ENCODE measurements at places on chromosomes 16 and 17.

DNA sequence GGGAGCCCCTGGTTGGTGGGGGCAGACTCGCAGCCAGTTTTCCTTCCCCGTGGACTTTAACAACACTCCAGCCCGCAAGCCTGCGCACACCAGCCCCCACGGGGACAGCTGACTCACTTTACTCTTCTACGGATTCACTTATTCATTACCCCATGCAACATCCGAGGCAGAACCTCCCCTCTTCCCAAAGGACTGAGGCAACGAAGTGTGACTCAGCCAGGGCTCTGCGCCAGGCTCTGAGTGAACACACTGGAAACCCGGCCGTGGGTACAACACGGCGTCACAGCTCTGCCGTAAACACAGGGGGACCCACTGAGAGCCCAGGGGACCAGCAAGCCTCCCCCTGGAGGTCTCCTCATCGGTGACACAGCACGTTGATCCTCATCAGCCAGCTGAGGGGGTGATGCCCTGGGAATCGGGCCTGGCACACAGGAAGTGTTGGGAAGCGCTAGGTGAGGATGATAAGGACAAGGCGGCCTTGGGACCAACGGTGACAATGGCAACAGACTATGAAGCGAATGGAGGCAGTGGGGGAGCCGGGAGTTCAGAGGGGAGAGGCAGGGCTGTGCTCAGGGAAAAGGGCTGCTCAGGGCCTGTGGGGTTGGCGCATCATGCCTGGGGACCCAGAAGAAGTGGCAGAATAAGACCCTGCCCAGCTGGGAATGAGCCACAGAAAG lies 14.6 kb downstream of the COTL1 start:
- DNase-seq = no peak

- no peak for DNase-seq
These were observed 67.7 kb downstream of the MSI2 start for GRCh38 chr17:57324060-57324459.

- no peak for DNase-seq
These were observed 38.6 kb upstream of the CACNG4 start for GRCh38 chr17:66925811-66926500.

DNA sequence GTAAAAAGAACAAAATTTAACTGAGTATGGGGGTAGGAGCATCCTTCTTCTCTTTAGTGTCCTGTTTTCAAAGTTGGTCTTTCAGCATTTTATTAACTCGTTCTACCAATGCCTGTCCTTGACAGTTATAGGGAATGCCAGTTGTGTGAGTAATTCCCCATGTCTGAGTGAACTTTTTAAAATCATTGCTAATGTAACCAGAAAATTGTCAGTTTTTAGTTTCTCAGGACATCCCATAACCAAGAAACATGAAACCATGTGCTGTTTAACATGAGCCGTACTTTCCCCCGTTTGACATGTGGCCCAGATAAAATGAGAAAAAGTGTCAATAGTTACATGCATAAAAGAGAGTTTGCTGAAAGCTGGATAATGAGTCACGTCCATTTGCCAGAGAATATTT lies 71.4 kb upstream of the ARL4D start:
- no peak for DNase-seq

GRCh38 chr17:42276609-42277341 lies 584 bp upstream of the STAT5B start:
- DNase-seq = no peak

DNA sequence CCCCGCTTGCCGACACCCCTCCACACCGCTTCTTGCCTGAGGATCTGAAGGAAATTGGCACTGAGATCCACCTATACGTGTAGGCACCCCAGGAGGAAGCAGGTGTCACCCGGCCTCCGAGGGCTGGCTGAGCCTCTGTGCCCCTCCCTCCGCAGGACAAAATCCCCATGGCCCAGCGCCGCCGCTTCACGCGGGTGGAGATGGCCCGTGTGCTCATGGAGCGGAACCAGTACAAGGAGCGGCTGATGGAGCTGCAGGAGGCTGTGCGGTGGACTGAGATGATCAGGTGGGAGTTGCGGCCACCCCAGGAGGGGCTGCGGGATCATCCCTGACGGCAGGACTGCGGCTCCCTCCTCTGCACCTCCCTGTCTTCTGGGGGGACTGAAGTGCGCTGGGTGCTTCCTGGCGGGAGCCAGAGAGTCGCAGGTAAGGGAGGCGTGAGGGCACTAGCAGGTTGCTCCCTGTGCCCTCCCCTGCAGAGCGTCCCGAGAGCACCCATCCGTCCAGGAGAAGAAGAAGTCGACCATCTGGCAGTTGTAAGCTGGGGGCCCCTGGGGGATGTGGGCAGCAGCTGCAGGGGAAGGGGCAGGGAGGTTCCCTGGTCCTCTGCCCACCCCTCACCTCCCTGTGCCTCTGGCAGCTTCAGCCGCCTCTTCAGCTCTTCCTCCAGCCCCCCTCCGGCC lies 9.0 kb downstream of the NME3 start:
- no peak for DNase-seq

GRCh38 chr17:10368561-10368960 lies 4.2 kb downstream of the MYH13 start:
- no peak for DNase-seq

- DNase-seq = no peak
These were observed 14.6 kb downstream of the SLC46A1 start for GRCh38 chr17:28391401-28391800.

GRCh38 chr16:19701091-19701490 lies 16.9 kb downstream of the KNOP1 start:
- no peak for DNase-seq

DNA sequence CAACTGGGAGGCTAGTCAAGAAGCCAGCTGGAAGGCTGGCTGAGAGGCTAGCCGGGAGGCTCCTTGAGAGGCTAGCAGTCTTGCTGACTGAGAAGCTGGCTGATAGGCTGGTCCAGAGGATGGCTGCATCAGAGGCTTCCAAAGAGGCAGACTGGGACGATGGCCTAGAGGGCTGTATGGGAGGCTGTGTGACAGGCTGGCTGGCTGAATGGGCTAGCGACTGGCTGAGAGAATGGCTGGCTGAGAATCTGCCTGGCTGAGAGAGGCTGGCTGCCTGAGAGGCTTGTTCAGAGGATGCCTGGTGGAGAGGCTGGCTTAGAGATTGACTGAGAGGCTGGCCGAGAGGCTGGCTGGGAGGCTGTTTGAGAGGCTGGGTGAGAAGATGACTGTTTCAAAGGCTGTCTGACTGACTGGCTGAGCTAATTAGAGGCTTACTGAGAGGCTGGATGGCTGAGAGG lies 34.8 kb upstream of the ACSM2B start:
- no peak for DNase-seq

- no peak for DNase-seq
These were observed 470 bp upstream of the GGT6 start for GRCh38 chr17:4560837-4561256.

DNA sequence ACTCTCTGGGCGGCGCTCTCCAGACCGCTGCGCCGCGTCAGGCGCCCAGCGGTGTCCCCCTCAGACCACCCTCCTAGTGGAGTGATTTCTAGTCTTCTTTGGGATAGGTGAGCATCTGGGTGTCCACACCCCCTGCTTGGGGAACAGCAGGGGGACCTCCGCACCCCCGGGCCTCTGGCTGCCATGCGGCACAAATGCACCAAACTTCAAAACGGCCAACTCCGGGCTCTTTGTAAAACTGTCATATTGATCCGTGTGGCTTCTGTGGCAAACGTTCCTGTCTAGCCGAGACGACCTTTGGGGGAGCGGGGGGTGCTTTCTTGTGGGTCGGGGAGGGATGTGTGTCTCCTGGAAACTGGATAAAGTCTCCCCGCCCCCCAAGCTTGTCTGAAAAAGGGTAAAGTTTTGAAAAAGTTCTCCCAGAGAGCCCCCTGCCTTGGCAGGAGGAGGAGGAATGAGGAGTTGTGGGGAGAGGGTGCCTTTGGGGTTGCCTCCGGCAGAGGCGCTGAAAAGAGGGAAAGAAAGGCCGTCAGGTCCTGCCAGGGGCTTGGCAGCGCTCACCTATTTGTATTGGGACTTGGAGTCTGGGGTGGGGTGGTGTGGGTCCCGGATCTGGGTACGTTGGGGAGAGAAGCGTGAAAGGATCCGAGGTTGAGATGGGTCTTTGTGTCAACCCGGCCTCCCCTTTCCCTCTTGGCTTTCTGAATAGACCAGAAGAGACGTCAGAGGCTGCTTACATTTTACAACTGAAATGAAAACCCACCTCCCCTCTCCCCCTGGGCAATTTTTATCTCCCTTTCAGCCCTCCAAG lies 2.2 kb upstream of the CHD3 start:
- peak; percentile 22 for DNase-seq

- no peak for DNase-seq
These were observed 17.7 kb upstream of the SLC12A3 start for GRCh38 chr16:56847173-56847910.

GRCh38 chr16:76705892-76706291 lies 428.7 kb downstream of the CNTNAP4 start:
- no peak for DNase-seq

GRCh38 chr17:82775001-82775823 lies 23.3 kb downstream of the TBCD start:
- DNase-seq = no peak

DNA sequence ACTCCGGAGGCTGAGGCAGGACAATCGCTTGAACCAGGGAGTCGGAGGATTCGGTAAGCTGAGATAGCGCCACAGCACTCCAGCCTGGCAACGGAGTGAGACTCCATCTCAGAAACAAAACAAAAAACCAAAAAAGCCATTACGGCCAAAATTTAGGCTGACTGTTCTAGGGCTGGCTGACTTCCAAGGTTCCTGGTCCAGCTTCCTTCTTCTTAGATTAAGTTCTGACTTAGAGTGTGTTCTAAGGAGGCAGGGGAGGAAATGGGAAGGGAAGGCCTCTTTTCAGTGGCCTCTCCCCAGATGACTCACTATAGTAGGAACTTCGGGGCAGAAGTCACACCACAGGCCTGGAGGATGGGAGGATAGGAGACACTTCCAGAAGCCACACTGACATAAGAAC lies 27.7 kb upstream of the CLEC18B start:
- DNase-seq = no peak

All from stimulated activated CD8-positive, alpha-beta memory T cell treated with anti-CD3 and anti-CD28 coated beads, Interleukin-15, amount 100 ng/mL, for 1 hour (primary cell).